ENCODE measurements at places on chromosomes 3 and 15.
A peak's percentile ranks its signal among the peaks of the same experiment; 100 is the strongest.

DNA sequence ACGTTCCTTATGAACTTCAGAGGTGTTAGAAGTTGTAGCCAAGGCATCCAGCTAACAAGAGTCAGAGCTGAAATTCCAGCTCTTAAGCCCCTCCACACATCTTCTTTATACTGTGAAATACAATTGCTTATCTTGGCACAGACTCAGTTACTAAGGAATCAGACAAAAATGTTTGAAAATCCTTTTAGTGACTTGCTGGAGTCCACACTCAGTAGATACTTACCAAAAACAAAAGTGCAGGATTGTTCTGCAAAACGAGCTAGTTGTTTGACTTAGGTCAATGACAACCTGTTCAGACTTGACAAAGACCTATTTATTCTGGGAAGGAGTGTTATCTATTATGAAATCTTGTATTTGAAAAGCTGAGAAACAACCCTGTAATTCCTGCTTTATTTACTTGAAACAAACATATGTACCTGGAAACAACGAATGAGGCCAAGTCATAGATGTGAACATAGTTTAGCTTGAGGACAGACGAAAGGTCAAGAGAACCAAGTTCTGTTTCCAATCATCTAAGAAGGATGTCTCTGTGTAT lies 38.5 kb downstream of the B3GNT5 start:
- no peak for DNase-seq

GRCh38 chr3:58646503-58646902 lies 20.1 kb downstream of the FAM3D start:
- DNase-seq = no peak

GRCh38 chr3:74456166-74456565 lies 158.3 kb downstream of the CNTN3 start:
- DNase-seq = no peak

- DNase-seq = no peak
Observed at GRCh38 chr3:153285194-153285641, 123.2 kb downstream of the RAP2B start.

DNA sequence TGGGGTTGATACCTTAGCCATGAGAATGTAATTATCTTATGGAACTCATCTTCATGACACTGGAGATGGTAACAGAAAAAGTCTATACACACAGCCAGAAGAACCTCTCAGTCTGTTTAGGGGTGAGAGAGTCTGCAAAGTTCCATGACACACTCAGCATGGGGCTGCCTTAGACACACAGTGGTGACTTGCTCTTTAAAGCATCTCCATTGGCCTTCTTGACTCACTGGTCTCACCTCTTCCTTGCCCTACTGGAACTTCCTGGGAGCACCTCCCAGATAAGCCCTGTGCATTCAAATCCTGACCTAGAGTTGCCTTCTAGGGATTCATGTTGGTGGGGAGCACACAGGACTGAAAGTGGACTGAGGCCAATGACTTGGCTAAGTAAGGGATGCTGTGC lies 9.3 kb downstream of the MAGI1 start:
- DNase-seq = no peak

GRCh38 chr3:177804646-177805045 lies 607.4 kb upstream of the TBL1XR1 start:
- no peak for DNase-seq

DNA sequence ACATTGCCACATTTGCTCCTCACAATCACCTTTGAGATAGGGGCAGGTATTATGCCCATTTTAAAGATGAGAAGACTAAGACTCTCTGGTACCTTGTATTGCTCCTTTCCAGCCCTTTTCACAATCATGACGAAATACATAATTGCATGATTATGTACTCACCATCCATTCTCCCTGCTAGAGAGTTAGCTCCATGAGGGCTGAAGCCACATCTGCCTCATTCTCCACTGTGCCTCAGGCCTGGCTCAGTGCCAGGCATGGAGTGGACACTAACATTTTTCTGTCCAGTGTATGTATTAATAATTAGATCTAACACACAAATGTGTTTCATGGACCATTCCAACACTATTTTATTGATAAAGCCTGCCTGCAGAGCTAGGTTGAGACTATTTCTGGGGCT lies 191.4 kb downstream of the MINAR1 start:
- DNase-seq = no peak

DNA sequence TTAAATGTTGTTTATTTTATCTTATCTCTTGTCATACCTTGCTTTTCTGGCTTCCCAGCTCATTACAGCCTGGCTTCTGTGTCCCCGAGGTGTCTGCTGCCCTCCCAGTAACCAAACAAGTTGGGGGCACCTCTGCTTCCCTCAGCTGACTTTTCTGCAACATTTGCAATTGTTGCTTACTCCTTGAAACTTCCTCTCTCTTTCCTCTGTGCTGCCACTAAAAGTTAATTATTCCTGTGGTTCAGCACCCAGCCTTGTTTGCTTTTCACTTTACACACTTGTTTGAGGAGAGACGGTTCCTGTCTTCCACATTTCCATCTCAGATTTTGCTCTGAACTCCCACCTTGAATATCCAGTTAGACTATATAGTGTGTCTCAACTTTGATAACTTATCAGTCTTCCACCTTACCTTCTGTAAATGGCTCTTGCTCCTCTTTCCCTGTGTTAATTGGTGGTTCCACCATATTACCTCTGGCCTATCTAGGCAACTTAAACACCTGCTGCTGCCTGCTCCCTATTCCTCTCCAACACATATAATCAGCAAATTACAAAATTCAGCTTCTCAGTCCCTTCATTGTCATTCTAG lies 21.6 kb downstream of the MCTP2 start:
- DNase-seq = no peak

DNA sequence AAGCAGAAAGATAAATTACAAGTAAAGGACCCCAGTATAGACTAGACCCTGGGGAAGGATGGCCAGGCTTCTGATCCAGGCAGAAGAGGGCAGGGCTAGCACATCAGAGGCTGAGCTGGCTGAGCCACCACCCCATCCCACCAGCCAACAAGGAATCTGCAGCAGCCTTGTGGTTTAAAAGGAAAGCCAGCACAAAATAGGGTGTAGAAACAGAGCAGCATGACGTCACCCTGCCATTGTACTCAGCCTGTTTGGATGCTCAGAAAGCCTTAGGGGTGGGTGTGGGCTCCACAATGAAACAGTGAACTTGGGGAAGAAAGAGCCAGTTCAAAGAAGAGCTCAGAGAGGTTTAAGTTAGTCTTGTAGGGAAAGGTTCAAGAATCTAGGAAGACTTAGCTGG lies 28.2 kb downstream of the DUOX1 start:
- no peak for DNase-seq

- DNase-seq = no peak
Observed at GRCh38 chr15:79418693-79419279, 13.3 kb upstream of the MINAR1 start.

DNA sequence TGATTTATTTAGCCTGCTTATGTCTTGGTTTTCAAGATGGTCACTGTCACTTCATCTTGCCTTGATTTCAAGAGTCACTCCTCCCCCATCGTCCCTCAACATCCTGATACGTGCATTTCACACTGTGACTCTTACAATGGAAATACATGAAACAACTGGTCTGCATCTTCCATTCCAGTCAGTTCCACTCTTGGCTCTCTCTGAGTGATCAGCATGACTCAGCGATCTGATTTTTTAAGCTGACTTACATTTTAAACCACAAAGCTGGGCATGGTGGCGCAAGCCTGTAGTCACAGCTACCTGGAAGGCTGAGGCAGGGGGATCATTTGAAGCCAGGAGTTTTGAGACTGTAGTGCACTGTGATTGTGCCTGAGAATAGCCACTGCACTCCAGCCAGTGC lies 271.2 kb upstream of the ROPN1 start:
- DNase-seq = no peak

DNA sequence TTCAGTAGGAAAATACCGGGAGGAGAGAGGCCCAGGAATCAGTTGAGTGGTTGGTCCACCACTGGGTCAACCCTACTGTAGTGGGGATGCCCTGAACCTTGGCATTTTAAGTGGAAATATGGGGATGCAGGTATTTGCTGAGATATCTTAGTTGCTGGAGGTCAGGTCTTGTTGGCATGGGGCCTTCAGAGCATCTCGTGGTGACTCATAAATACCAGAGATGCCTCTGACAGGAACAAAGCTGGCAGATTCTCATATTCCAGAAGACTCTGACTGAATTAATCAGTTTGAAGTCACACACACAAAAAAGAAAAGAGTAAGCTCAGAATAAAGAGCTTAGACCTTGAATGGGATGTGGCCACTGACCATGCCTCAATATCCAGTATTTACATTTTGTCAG lies 91.6 kb downstream of the CACNA2D3 start:
- no peak for DNase-seq

GRCh38 chr15:45471151-45471550 lies 51.4 kb downstream of the SLC30A4 start:
- no peak for DNase-seq

- DNase-seq = no peak
Observed at GRCh38 chr15:96625256-96625655, 294.8 kb downstream of the NR2F2 start.

- no peak for DNase-seq
Observed at GRCh38 chr3:136193278-136194054, 2.7 kb downstream of the MSL2 start.

GRCh38 chr3:160616716-160617115 lies 51.3 kb upstream of the KPNA4 start:
- no peak for DNase-seq

DNA sequence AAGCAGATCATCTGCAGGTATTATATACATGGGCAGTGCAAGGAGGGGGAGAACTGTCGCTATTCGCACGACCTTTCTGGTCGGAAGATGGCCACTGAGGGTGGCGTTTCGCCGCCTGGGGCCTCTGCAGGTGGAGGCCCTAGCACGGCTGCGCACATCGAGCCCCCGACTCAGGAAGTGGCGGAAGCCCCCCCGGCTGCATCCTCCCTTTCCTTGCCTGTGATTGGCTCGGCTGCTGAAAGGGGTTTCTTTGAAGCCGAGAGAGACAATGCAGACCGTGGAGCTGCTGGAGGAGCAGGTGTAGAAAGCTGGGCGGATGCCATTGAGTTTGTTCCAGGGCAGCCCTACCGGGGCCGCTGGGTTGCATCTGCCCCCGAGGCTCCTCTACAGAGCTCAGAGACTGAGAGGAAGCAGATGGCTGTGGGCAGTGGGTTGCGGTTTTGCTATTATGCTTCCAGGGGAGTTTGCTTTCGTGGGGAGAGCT lies 639 bp downstream of the MKRN3 start:
- DNase-seq = peak; percentile 83

DNA sequence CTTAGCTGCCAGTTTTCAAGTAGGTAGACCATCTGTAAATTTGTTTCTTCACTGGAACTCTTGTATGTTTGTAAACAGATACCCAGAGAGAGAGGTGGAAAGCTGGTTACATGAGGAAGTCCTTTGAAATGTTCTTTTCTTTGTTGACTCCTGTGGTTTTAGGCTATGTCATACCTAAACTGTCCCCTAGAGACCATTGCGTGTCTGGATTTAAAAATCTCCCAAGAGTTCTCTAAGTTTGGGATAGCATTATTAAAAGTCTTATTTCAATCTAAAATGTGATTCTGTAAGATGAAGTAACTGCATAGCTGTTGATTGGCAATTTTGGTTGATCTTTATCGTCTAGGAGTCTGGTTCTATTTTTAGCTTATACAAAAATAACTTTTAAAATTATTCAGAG lies 127.2 kb downstream of the GHSR start:
- DNase-seq = no peak

DNA sequence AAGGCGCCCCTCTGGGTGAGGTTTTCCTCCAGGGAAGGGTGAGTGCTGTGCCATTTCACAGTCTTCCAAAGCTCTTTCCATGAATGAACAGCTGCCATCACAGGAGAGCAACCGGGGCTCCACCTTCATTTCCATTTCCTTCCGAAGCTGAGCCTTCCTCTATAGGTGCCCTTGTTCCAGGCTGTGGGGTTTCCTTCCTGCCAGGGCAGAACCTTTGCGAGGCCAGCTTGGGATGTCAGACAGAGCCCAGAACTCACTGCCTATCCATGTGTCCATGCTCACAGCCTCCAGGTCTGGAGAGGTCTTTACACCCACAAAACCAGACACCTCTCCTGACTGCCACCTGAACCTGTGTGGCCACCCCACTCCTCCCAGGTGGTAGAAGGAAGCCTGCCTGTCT lies 49.2 kb downstream of the SLCO2A1 start:
- no peak for DNase-seq

DNA sequence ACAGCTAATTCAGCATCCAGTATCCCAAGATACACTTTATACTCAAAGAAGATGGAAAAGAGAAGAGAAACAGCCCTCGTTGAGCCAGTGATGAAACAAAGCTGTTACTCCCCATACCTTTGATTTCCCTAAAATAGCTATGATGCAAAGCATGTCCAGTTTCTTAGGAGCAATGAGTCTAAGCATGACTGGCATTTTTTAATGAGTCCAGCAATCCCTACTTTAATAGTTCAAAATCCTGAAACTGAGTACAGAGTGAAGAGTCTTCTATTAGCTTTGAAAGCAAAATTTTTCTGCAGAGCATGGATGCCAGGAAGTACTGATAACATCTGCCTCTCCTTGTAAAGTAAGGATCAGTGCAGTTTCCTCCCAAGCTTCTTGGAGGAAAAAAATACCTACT lies 302.7 kb downstream of the IL5RA start:
- DNase-seq = no peak

- no peak for DNase-seq
Observed at GRCh38 chr15:55526559-55527036, 18.6 kb upstream of the DNAAF4 start.

DNA sequence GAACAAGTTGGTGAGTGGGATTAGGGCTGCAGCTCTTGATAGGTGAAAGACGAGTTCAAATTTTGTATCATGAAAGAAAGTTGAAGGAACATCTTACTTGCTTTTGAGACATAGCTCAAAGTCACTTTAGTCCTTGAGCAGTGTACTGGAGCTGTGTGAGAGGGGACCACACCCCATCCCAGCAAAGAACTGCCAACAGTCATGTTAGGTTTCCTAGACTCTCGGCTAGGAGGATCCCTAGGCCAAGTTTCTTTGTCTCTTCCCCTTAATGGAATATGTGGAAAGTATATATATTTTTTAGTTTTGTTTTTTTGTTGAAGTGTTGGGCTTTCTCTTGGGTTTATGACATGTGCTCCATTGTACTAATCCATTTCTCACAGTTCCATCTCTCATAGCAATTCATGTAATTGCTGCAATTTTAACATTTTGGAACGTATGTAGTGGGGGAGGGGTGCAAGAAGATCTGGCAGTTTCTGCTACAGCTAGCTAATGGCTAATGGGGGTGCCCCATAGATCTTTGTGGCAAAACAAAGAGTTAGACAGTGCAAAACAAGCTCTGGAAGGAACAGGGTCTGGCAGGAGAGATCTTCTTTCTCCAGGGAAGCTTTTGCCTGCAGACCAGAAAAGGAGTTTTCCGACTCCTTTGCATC lies 25.1 kb downstream of the TLNRD1 start:
- no peak for DNase-seq

GRCh38 chr15:89035658-89036057 lies 52.6 kb upstream of the ABHD2 start:
- DNase-seq = no peak

Data from NCI-H2081 treated with DMSO at 0.1 percent for 48 hours (cell line).